ENCODE measurements at places on chromosomes 5 and 9. TPM values are rescaled to one million over a fixed set of nuclear protein-coding genes. Genes with fewer than 3 reads are reported as not detected.

DNA sequence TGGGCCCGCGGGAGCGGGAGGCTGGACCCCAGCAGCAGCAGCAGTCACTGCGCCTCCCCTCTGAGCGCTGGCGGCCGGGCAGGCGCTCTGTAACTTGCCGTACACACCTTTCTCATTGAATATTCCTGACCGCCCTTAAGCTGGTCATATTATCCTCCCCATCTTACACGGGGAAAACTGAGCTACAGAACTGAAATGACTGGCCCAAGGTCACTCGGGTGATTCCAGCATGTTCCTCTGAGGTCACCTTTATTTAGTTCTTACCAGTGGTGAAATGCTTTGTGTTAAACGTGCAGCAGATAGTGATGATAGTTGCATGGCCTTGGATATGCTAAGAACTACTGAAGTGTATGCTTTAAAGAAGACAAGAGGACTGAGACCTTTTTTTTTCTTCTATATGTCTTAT, 607 bp downstream of the UQCRQ start:
- no peak for DNase-seq

- no peak for DNase-seq
Measured at GRCh38 chr9:4596165-4596922, 65.8 kb upstream of the PLPP6 start.

GRCh38 chr9:115118879-115119218, 892 bp upstream of the TNC start:
- DNase-seq, result no peak

DNA sequence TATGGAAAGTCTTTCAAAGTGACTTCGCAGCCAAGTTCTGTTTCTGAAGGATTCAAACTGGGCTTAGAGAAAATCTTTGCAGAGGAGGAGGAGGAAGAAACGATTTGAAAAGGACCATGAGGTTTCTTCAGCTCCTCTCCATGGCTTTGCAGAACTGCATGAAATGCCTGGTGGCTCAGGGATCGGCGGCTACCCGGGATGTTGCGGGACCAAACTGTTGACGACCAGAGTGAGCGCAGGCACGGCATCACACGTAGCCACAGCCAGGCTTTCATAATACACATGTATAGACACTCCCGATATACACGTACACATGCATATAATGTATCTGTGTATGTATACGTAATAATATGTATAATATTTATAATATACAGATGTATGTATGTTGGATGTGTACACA, 180.0 kb downstream of the PAX5 start:
- no peak for DNase-seq

DNA sequence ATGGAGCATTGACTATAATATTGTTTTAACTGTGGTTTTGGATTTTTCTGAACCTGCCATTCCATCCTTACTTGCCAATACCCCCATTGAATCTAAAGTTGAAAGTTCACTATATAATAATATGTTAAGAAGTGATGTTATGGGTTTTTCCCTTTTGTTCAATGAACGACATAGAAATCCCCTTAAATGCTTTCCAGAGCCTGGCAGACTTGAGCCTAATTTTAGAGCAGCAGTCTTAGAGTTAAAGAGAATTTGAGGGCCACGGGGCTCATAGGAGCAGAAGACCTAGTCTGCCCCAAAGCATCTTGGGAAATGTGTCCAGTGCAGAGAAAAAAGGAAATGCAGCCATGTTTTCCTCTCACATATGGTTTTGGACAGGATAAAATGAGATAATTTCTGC, 146.1 kb upstream of the SLC44A1 start:
- DNase-seq, result no peak

DNA sequence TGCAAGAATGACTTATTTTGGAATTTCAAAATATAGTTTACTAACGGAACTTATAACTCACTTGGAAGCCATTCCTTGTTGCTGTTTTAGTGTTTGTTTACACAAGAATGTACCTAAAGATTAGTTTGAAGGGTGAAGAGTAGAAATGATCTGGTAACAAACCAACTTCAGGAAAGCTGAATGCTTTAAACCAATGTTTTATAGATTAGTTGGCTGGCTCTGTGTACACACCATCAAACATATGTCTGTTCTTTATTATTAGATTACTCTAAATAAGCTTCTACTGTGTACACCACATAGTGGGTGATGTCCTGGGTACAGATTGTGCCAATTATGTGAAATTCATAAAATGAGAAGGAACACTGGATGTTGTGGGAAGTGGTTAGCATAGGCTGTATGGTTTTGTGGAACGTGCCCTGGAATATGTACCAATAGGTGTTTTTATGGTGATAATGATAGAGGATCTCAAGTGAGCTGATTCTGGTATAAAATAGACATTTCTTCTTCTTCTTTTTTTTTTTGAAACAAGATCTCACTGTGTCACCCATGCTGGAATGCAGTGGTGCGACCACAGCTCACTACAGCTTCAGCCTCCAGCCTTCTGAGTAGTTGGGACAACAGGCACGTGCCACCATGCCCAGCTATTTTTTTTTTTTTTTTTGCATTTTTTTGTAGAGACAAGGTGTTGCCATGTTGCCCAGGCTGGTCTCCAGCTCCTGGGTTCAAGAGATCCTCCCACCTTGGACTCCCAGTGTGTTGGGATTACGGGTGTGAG, 109.3 kb upstream of the DHFR start:
- DNase-seq, result no peak

- DNase-seq, result no peak
Measured at GRCh38 chr9:33186457-33187168, 19.5 kb upstream of the B4GALT1 start.

GRCh38 chr5:4097199-4097598, 501.6 kb downstream of the IRX1 start:
- DNase-seq, result no peak

DNA sequence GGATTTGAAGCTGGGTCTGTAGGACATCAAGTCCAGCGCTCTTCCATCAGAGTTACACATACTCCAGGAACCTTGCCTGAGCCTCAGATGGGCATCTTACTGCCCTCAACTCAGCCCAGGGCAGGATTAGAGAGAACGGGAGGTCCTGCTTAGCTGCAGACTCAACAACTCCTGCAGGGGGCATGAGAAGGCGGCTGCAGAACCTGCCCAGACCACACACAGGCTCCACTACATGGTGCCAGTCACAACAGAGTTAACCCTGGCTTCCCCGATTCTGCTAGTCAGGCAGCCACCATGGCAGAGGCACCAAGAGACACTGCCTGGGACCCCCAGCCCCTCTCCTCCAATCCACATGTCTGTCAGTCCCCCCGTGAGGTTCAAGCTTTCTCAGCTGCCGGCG, 23.9 kb upstream of the CPLX2 start:
- no peak for DNase-seq

- DNase-seq, result no peak
Measured at GRCh38 chr5:99706160-99706559, 777.4 kb upstream of the CHD1 start.

GRCh38 chr5:65809817-65810531, 88.0 kb downstream of the NLN start:
- no peak for DNase-seq

DNA sequence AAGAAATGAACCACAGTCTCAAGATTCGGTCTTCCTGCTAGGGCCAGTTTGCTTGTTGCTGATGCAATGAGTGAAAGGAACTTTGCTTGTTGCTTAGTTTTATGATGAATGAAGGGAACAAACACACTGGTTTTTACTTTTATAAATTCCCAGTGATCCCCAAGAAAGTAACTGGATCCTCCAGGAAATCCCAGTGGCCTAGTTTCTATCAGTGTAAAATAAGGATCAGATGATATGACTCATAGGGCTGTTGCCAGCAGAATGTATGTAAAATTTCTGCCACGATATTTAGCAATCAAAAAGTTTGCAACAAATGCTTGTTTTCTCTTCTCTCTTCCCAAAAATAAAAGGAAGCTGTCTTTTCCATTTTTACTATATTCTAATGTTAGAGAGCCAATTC, 160.1 kb upstream of the CDKN2B start:
- DNase-seq, result no peak

DNA sequence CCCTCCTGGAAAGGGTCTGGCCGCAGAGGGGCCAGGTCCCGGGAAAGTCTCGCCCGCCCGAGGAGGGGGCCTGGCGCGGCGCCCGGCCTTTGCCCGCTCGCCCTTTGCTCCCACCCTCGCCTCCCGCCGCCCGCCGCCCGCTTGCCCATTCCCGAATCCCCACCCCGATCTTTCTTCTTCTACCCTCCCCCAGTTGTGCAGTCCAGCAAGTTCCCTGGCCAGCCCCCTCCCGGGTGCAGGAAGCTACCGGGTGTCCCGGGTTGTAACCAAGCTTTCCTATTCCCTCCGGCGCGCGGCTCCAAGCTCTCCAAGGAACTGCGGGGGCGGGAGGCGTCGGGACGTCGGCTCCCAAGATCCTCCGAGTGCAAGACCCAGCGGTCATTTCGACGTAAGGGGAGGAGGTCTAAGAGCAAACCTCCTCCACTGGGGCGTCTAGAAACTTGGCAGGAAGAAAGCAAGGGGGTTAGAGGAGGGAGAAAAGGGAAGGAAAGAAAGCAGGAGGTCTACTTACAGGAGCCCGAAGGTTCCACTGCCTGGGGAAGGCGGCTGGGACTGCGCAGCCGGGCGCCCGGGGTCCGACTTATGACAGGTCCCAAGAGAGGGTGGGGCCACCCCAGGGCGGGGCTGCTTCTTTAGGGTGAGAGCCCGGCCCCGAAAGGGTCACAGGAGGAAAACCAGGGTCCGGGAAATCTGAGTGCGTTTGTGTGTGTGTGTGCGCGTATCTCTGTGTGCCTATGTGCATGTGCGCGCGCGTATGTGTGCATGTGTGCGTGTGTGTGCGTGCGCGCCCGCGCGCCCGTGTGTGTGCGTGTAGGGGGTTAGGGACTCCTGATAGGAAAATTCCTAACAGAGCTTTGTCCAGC, at the start of gene PTGR1:
TSS of gene PTGR1 (minus strand) at position 556 of the 863 bp plus-strand sequence. CDS start 2,225 bp downstream, outside the sequence.
- DNase-seq, result peak; percentile 23

DNA sequence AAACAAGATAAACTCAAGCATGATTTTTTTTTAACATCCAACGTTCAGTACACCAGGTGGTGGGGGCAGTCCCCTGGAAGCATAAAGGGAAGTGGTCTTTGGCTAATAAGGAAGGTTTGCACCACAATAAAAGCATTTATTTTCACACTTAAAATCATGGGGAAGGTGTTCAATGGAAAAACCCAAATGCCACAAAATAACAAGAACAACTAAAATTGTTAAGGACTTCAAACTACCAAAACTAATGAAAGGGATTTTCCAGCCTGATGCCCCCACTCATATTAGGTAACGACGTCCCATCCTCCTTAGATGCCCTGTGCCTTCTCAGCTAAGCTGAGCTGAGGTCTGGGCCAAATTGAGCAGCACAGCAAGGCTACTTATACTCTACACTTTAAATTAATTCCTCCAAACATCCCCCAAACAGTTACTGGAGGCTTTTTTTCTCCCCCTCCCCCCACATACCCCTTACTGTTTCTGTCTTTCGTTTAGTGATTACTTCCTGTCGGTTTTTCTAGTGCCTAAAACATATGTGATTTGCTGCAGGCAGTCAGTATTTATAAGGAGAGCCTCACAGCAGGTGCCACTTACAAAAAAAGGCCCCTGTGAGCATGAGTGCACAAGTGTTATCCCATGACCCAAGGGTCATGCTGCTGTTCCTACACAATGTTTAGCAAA, 259.7 kb upstream of the ZNF608 start:
- no peak for DNase-seq

GRCh38 chr9:95433096-95433819, 83.5 kb downstream of the PTCH1 start:
- DNase-seq, result no peak

- peak; percentile 15 for DNase-seq
Measured at GRCh38 chr5:64767959-64768357, 533 bp downstream of the SREK1IP1 start.

DNA sequence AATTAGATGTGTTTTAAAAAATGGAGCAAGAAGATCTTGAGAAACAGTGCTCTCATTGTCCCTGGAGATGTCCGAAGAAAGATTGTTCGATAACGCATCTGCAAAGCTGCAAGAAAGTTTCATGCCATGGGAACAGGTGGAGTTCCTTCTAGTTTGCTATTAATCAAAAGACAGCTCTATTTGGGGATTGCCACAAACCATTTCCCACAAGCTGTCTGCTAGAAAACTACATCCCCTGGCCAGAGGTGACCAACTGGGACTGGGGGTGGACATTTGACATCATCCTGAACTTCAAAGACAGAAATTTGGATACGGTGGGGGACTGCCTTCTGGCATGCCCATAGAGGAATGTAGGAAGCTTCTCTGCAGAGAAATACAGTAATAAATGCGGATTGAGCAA, 50.8 kb upstream of the OSMR start:
- DNase-seq, result no peak

The MARCHF3 gene
- 22.8 TPM for total RNA-seq

The ABLIM3 gene
- not detected for total RNA-seq

The IL3 gene
- not detected for total RNA-seq

The SLC6A3 gene
- total RNA-seq, result 1.4 TPM

The SHISAL2B gene
- not detected for total RNA-seq
